Thoracic aorta (tissue), 2 donors: ENCODE measurements at places on chromosomes 11 and 22. TPM values are rescaled to one million over a fixed set of nuclear protein-coding genes. Genes with fewer than 3 reads are reported as not detected.

DNA sequence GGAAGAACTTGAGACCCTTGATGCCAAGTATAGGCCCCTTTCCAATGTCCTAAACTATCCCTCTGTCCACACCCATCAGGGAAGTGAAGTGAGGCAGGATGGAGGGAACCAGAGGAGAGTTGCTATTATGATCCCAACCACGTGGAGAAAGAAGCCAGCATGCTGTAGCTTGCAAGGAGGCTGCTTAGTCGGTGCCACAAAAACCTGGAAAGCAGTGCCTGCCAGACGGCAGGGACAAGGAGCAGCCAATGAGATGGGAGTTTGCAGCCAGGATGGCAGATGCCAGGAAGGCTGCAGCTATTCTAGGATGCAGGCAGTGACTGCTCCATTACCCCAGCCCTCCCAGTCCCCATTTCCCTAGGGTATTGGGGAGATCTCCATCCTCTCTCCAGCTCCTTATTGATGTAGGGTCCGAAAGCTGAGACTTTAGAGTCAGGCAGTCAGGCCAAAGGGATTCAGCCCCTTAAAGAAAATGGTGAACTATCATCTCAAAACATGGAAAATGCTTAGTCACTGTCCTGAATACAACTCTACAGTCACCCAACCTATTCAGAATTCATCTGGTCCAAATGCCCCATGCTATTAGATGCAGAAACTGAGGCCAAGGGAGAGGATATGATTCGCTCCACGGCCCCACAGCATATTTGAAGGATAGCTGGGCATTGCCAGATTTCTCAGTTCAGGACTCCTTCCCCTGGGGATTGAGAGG, 18.4 kb upstream of the LRRC55 start:
- DNase-seq = no peak
- no peaks in the 10 kb centered on the region for H3K27me3 ChIP-seq
- peaks cover 7% of the 10 kb centered on the region for H3K4me1 ChIP-seq
- no peaks in the 10 kb centered on the region for H3K36me3 ChIP-seq

DNA sequence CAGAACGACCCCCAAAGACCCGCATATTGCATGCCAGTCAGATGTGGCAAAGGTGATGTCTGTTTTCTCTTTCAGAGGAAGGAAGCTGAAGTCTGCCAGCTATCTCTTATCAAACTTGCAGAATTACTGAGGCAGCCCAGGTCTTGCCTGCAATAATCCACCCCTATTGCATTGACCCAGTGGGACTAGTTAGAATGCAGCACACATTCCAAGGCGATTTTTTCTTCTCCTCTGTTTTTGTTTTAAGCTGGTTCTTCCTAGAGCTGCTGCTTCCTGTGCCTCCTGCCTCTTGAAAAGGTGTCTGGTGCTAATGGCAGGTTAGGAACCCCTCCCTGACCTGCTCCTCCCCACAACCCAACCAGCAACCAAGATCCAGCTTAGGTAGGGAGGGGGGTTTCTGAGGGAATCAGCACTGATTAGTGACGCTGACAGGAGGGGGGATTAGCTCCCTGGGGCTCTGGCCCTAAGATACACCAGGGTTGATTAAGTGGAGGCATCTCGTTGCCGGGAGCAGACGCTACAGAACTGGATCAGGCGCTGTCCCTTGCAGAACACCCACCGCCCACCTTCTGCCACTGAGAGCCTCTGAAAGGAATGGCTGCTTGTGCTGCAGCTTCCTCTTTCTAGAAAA, 2.8 kb downstream of the NTM start:
- no peak overlapping the region for H3K27ac ChIP-seq
- DNase-seq = no peak
- no peak overlapping the region for H3K4me3 ChIP-seq
- H3K27me3 ChIP-seq = no peaks in the 10 kb centered on the region

DNA sequence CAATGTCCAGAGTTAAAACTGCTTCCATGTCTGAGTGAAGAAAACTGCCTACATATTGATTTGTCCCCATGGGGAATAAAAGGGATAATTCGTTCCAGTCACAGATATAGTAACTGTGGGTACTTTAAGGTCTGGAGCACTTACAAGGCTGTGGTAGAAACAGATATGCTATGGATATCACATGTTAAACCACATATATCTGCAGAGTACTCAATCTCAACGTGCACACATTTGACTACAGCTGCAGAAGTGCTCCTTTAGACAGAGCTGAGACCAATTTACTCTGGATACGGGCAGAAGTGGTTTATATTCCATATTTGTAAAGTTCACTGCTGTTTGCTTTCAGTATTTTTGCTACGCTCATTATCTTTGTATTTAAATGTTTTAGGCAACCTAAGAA, 9.7 kb upstream of the MS4A2 start:
- no peaks in the 10 kb centered on the region for H3K36me3 ChIP-seq
- no peak overlapping the region for H3K4me3 ChIP-seq
- H3K4me1 ChIP-seq = no peaks in the 10 kb centered on the region
- no peak overlapping the region for H3K27ac ChIP-seq

- H3K4me3 ChIP-seq = no peak overlapping the region
- H3K36me3 ChIP-seq = no peaks in the 10 kb centered on the region
- no peak for DNase-seq
- H3K27ac ChIP-seq = no peak overlapping the region
These were observed 76.2 kb downstream of the ARHGAP32 start for GRCh38 chr11:129115652-129116586.

RFPL2 gene
- not detected for total RNA-seq
